Chondrocyte (in vitro differentiated cells): ENCODE measurements at places on chromosomes 6 and 20. TPM values are rescaled to one million over a fixed set of nuclear protein-coding genes. Genes with fewer than 3 reads are reported as not detected.

The EDN3 gene
- 0.55 to 0.59 TPM in 2 of 3 replicates, not detected in the other for total RNA-seq

The NRN1 gene
- 2.5 to 3.1 TPM in 2 of 3 replicates, not detected in the other for total RNA-seq

The LIN28B gene
- total RNA-seq: 0.08 to 0.10 TPM in 2 of 3 replicates, not detected in the other

The WFDC5 gene
- not detected in 3 replicates for total RNA-seq

- no peak overlapping the region for H3K27ac ChIP-seq
- no peak overlapping the region for H3K4me3 ChIP-seq
Measured at GRCh38 chr6:138482816-138483215, 16.5 kb downstream of the NHSL1 start.

GRCh38 chr6:107704347-107705013 lies 119.6 kb downstream of the SCML4 start:
- no peak overlapping the region for H3K27ac ChIP-seq
- no peaks in the 10 kb centered on the region for H3K36me3 ChIP-seq
- H3K4me3 ChIP-seq: peak overlapping the region; percentile 51
- peaks cover 3% of the 10 kb centered on the region for H3K27me3 ChIP-seq

DNA sequence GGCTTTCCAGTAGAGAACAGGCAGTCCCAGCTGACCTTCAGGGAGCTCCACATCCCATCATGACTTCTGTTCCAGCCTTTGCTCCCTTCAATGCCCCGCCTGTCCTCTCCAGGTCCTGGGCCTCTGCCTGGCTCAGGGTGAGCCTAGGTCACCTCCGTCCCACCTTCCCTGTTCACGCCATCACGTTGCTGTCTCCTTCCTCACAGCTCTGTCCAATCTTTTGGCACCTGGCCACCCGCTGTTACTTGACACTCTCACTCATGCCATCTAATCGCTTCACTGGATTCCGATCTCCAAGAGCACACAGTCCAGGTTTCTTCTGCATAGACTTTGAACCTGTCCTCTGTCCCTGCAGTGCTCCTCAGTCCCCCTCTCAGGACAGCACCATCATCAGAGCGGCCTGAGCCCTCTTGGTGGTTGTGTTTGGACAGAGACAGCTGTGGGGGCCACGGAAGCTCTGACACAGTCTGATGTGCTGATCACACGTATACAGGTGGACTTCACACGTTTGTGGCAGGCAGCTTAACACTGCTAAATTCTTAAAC lies 34.7 kb upstream of the TIAM2 start:
- no peaks in the 10 kb centered on the region for H3K27me3 ChIP-seq
- H3K27ac ChIP-seq: no peak overlapping the region
- H3K4me1 ChIP-seq: peaks cover 20% of the 10 kb centered on the region
- H3K36me3 ChIP-seq: peaks cover 1% of the 10 kb centered on the region

GRCh38 chr20:37108676-37109075 lies 12.9 kb upstream of the RBL1 start:
- H3K4me3 ChIP-seq: no peak overlapping the region
- no peak overlapping the region for H3K27ac ChIP-seq

DNA sequence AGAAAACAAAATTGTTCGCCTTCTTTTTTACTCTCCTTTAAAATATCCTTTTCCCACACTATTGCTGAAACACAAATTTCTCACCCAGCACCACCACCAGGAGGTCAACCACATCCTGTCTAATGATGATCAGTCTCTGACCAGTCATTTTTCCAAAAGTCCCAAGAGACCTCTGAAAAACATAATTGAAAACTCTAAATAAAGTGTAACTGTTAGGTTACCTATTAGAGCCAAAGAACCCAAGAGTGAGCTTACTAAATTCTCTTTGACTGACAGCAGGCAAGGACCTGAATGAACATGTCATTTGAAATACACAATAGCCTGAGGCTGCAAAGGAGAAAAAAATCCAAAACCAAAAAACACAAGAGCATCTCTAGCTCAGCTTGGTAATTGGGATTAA lies 735.4 kb downstream of the CBLN4 start:
- no peak for DNase-seq
- no peak overlapping the region for H3K27ac ChIP-seq

DNA sequence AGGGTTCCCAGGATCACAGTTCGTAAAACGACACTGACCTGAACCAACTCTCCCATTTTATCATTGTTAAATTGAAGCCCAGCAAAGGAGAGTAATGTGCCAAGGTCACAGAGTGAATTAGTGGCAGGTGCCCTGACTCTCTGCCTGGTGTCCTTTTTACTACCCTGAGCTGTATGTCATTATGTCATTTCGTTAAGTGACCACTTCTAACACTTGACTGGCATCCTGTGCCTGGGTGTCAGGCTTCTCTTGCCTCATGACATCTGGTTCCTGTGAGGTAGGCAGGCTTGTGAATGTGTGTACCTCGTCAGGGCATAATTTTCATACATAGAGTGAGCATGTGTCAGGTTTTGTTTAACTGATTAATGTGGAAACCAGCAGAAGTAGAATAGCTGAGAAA lies 48.6 kb downstream of the RALY start:
- H3K4me1 ChIP-seq: peaks cover 32% of the 10 kb centered on the region
- H3K27ac ChIP-seq: no peak overlapping the region
- H3K4me3 ChIP-seq: no peak overlapping the region
- DNase-seq: no peak
- no peaks in the 10 kb centered on the region for H3K27me3 ChIP-seq

- H3K4me1 ChIP-seq: no peaks in the 10 kb centered on the region
- no peaks in the 10 kb centered on the region for H3K36me3 ChIP-seq
- peaks cover 30% of the 10 kb centered on the region for H3K27me3 ChIP-seq
Measured at GRCh38 chr20:6184086-6184485, 61.3 kb upstream of the FERMT1 start.
